ENCODE measurements at places on chromosomes 5 and 9. TPM values are rescaled to one million over a fixed set of nuclear protein-coding genes. Genes with fewer than 3 reads are reported as not detected.

CCL21 gene
- total RNA-seq: 0.81 TPM

SLC46A2 gene
- not detected for total RNA-seq

IFNE gene
- total RNA-seq: 0.56 TPM

FBLL1 gene
- 0.29 TPM for total RNA-seq

MYOT gene
- not detected for total RNA-seq

TNIP1 gene
- total RNA-seq: 74.6 TPM

GGTA1 gene
- 1.1 TPM for total RNA-seq

ZFYVE16 gene
- 14.9 TPM for total RNA-seq

ZCCHC7 gene
- 21.5 TPM for total RNA-seq

C5orf63 gene
- 2.6 TPM for total RNA-seq

ZFP37 gene
- total RNA-seq: 1.4 TPM

PCDHB16 gene
- 1.0 TPM for total RNA-seq

FYB1 gene
- total RNA-seq: 4.4 TPM

LRRC70 gene
- 0.87 TPM for total RNA-seq

C7 gene
- total RNA-seq: 11,125 TPM

FAM151B gene
- total RNA-seq: 1.9 TPM

GOLPH3 gene
- total RNA-seq: 77.4 TPM

HNRNPAB gene
- 86.6 TPM for total RNA-seq

TMOD1 gene
- total RNA-seq: 0.39 TPM

TAF11L14 gene
- total RNA-seq: not detected

IL13 gene
- not detected for total RNA-seq

MGAT1 gene
- 151 TPM for total RNA-seq

NEUROG1 gene
- not detected for total RNA-seq

NR4A3 gene
- total RNA-seq: 0.12 TPM

ZBTB5 gene
- total RNA-seq: 4.2 TPM

Data from cardiac ventricle fibroblast (primary cell).